Activated CD8-positive, alpha-beta memory T cell treated with anti-CD3 and anti-CD28 coated beads for 48 hours (primary cell): ENCODE measurements at places on chromosomes 7 and 10.

DNA sequence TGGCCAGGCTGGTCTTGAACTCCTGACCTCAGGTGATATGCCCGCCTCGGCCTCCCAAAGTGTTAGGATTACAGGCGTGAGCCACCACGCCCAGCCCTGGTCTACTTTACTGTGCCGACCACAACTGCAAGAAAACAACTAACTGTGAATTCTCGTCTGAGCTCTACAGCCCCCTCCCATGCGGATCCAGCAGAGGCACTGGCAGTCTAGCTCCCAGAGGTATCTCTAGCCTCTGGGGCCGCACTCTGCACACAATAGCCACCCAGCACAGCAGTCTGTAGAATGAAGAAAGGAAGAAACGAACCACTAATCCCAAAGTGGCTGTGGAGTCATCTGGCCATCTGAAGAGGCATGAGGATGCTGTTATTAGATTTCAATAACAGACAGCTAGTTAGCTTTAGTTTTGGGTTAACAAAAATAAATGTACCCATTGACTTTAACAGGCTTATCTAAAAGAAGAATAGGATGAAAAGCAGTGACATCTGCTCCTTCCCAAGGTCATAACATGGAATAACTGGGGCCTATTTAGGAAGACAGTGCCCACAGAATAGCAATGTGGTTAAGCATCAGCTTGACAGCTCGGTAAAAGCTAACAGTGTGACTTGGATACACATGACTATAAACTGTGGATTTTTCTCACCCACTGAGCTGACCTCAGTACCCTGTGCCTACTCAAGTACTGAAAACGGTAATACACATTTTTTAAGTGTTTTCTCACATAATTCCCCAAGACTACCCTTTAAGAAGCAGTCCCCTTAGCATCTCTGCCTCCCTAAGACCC lies 131.9 kb downstream of the TNS3 start:
- no peak for DNase-seq

- DNase-seq = no peak
Measured at GRCh38 chr7:104652434-104652833, 324.0 kb downstream of the LHFPL3 start.

- no peak for DNase-seq
Measured at GRCh38 chr10:92688927-92689662, 660 bp upstream of the HHEX start.

GRCh38 chr10:62183442-62183841 lies 85.2 kb downstream of the RTKN2 start:
- DNase-seq = no peak

DNA sequence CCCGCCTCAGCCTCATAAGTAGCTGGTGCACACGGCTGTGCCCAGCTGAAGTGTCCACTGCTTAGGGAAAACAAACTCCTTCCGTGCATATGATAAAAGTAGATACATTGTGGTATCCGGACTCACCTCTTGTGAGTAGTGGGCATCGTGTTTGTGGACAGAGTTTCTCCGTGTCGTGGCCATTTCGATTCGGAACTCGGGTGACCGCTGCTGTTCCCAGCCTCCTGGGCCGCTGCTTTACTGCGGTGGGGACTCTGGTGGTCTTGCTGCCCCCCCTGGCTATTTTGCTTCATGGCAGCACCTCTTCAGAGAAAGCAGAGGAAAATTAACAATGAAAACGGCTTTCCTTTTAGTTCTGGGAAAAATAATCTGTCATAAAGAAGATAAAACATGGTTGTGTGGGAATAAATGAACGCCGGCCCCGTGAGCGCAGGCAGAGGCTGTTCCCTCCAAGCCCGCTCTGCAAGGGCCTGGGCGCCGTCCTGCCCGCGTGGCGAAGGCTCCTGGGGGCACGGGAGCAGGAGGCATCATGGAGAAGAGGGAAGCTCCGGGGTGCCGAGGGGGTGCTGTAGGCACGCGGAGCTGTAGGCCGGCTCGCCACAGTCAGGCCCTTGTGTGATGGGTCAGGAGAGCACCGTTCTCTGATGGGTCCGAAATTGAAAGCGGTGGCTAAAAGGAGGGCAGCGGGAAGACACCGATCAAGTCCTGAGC lies 107.4 kb downstream of the ACTR3B start:
- DNase-seq = no peak

DNA sequence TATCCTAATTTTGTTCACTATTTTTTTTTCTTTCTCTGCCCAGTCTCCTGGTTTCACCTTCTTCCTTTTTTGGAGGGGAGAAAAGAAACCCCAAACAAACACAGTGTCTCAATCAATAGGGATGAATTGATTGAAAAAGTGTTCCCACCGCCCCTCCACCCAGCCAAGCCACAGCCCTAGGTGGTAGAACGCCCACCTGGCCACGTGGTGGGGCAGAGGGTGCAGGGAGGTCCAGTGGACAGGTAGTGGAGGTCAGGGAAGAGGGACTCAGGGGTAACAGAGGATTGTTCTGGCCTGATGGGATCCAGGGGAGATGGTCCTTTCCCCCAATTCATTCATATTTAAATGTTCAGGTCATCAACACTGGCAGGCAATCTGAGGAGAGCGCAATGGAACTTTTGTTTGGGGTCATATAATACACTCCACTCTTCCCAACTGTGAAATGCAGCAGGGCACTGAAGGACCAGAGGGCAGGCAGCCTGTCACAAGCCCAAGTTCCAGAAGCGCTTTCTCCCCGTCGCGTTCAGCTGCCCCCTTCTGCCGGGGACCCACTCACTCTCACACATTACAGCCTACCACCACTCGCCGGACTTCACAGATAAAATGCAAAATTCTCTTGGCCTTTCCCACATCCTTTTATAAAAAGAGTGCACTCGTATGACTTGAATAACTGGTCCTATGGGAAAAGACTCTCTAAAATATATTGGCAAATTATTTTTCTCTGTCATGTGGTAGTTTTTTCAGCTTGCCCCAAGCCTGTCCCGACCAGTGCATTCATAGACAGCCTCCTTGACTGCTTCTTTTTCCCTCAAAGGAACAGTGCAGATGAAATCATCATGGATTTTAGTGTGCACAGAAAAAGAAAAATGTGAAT lies 1.6 kb downstream of the INHBA start:
- DNase-seq = no peak

GRCh38 chr10:97169911-97170693 lies 15.7 kb downstream of the SLIT1 start:
- DNase-seq = no peak

DNA sequence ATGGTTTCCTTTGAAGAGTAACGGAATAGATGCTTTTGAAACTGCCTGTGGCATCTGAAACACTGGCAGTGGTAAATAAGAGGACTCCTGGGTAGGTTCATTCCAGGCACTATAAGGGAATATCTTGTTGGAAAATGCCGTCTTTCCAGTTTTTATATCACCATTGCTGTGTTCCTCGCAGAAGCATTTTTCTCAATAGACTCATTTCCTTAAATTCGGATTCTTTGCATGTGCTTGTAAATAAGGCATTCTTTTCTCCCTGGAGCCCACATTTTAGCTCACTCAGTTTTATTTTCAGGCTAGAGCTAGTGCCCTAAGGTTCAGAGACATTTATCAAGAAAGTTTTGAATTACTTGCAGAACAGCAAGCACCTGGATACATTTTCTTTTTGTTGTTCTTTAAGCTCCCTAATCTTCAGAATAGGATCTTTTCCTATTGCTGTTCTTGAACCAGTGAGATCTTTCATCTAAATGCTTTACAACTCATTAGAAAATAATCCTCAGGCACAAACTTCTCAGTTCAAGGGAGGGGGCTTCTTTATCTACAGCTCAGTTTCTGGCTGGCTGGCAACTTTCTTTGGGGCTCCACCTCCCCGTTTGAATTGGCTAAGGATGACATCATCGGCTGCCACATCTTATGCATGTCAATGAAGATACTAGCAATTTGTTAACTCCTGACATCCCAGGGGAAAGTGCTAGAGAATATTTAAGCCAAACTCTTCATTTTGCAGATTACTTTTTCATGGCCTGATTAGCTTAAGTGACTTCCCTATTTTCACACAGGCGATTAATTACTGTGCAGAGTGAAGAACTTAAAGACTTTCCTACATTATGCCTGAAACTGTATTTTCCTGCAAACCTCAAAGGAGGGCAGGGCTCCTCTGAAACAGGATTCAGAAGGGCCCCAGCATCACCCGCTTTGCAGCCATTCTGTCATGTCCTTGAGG lies 133.7 kb upstream of the RSU1 start:
- DNase-seq = no peak

- DNase-seq = no peak
Measured at GRCh38 chr7:30079880-30080279, 51.7 kb downstream of the PLEKHA8 start.

DNA sequence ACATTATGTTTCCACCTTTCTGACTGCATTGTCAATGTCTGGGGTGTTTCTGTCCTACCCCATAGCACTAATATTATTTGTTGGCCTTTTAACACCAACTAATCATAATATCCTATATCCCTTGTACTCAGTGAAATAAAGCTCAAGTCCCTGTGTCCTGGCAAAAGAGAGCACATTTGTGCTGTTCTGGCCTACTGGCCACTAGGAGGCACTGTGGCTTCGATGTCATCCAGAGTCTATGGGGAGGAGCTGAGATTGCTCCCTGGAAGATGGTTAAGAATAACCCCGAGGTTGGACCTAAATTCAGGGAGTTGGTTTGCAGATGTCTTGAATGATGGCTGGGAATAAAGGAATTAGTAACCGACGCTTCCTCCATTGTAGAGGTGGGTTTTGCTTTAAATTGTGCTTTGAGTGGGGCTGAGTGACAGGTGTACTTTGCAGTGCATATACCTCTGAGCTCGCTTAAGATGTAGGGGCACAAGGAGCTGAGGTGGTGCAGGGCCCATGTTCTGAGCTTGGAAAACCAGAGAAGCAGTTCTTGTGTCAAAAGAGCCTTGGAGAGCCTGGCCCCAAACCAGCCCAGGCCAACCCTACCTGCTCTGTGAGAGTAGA lies 191.2 kb upstream of the PRSS1 start:
- DNase-seq = no peak

DNA sequence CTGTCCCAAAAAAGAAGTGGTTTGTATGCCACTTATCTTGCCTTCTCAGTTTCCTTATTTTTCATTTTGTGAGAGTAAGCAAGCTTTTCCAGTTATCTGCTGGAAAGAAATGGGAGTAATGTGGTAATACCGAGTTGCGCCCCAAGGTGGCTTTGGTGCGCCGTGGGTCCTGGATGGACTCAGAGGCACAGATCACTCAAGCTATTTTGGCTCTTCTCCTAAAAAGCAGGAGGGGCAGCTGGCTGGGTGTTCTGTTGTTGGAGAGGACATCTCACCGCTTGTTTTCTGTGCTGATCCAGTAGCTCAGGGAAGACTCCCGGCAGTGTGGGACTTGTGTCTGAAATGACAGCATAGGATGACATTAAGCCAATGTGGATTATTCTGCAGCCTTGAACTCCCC lies 16.4 kb downstream of the PRKRIP1 start:
- DNase-seq = no peak

GRCh38 chr10:52172581-52172980 lies 141.5 kb upstream of the DKK1 start:
- no peak for DNase-seq

DNA sequence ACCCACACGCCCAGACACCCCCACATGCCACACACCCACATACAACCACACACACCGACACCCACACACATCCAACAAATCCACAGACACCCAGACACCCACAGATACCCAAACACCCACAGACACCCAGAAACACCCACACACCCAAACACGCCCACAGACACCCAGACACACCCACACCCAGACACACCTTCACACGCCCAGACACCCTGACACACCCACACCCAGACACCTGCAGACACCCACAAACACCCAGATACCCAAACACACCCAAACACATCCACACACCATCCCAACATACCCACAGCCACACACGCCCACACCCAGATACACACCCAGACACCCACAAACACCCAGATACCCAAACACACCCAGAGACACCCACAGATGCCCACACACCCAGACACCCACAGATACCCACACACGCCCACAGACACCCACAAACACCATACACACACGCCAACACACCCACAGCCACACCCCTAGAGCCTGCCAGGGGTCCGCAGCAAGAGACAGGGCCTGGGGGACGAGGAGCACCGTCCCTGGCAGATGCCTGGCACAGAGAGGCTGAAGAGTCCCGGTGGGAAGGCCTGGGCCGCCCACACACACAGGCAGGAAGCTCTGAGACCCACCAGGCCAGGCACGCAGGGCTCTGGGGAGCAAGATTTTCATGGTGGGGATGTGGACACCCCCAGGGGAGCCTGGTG lies 28.5 kb downstream of the CYP2W1 start:
- no peak for DNase-seq

- DNase-seq = no peak
Measured at GRCh38 chr7:137774793-137775201, 72.0 kb downstream of the DGKI start.

DNA sequence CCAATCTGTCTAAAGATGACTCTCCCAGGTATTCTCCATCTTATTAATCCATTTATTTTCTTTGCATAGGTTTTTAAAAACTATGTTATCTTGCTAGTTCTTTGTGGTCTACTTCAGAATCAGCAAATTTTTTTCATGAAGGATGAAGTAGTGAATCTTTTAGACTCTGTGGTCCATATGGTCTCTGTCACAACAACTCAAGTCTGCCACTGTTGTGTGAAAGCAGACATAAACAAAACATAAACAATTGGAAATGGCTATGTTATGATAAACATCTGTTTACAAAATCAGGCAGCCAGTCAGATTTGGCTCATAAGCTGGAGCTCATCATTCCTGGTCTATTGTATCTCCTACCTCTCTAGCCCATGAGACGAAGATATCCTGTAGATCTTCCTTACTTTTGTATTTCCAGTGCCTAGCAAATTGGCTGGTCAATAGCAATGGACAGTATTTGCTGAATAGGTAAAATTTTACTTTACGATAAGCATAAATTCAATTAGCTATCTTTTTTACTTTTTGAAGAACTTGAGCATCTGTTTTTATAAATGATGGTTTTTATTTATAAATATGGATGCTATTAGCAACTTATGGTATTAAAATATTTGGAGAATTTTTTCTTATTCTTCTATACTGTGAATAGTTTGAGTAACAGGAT lies 104.6 kb upstream of the SGCE start:
- no peak for DNase-seq

DNA sequence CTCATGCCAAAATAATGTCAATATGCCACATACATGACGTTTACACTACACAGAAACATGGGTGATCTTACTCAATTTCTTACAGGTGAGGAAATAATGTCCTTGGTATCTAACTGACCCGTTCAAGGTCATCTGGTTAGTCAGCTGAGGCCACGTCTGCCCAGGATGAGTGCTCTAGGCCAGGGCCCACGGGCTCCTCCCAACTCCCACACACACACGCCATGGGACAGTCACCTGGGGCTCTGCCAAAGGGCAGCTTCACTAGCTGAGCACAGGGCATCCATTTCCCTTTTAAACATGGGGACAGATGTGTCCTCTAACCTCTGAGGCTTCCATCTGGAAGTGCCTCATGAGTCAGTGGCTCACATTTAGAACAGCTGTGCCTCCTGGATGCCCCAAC lies 123.9 kb downstream of the TNS3 start:
- DNase-seq = no peak

DNA sequence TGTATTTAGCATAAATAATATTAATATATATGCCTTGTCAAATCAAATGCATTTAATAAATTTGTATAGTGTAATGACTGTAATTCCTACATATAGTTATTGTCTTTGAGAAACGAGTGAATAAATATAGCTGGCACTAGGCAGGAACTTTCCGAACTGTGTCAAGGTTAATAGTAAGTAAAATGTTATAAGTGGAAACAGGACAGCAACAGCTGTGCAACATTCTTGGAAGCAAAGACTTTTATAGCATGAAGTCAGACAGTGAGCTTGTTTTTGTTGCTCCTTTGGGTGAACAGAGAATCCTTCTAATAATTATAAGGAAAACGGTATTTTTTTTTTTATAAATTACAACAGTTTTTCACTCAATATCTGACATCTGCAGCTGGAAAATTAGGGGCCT lies 14.0 kb upstream of the EXOC6 start:
- DNase-seq = no peak

- no peak for DNase-seq
Measured at GRCh38 chr7:134520130-134520529, 7.2 kb upstream of the AKR1B10 start.
